Stimulated activated CD8-positive, alpha-beta memory T cell treated with anti-CD3 and anti-CD28 coated beads, Interleukin-12 subunit alpha, Interleukin-12 subunit beta, amount 100 ng/mL, for 4 hours (primary cell): ENCODE measurements at places on chromosomes 1 and 21.

DNA sequence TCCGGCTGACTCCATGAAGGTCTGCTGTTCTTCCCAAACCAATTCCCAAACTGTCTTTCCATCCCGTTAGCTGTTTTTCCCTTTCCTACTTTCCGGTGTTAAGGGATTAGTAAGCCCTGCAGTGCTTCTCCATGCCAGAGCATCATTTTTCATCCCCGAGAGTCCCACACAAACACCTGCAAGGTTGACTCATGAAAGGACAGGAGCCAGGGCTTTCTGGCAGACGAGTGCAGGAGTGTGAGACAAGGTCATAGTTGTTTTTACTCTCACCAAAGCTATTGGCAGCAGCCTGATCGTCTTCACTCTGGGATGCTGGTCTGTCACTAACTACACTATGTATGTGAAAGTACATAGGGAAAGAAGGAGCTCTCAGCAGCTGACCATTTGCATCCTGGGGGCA, 10.2 kb upstream of the BECN2 start:
- no peak for DNase-seq

- no peak for DNase-seq
These were observed 59.3 kb downstream of the MDM4 start for GRCh38 chr1:204575221-204576190.

GRCh38 chr1:164688791-164689190, 129.8 kb downstream of the PBX1 start:
- no peak for DNase-seq

DNA sequence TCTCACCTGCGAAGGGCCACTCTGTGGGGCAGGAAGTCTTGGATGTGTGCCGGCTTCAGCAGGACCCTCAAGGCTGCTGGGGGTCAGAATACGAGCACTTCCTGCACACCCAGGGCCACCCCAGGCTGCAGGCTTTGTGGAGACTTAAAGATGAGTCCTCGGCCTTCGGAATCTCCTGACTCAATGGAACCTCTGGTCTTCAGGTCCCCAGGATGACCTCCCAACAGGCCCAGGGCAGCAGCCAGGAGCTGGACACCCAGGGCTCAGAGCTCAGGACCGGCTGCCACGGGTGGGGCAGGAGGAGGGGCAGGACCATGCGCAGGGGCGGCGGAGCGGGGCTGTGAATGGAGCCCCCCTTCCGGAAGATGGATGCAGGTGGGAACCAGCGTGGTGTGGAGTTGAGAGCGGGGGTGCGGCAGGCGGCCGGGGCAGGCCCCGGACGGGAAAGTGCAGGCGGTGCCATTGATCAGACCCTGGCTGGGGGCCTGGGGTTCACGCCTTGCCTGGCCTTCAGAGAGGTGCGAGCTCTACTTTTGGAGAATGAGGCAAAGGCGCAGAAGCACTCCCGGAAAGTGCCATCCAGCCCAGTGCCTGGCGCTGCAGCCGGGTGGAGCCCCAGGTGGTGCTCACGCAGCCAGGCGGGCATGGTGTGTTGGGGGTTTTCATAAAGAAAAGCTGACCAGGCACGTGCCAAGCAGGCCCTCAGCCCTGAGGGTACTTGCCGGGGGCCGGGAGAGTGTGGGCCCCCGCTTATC, 10.4 kb downstream of the COL18A1 start:
- no peak for DNase-seq

DNA sequence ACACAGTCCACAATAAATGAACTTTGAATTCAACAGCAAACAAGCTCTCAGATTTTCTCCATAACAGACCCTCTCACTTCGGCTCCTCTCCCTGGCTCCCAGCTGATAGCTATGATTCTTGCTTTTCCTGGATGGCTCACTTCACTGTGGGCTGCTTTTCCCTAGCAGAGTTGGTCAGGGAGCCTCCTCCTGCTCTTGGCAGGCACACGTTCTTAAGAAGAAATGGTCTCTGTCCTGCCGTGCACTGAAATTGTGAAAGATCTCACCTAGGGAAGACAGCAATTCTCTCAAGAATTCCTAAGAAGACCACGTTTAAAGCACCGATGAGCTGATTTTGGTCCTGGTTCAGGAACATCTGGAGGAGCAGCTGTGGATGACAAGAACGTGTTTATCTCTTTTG, 148.5 kb upstream of the KCNK2 start:
- DNase-seq, result no peak

DNA sequence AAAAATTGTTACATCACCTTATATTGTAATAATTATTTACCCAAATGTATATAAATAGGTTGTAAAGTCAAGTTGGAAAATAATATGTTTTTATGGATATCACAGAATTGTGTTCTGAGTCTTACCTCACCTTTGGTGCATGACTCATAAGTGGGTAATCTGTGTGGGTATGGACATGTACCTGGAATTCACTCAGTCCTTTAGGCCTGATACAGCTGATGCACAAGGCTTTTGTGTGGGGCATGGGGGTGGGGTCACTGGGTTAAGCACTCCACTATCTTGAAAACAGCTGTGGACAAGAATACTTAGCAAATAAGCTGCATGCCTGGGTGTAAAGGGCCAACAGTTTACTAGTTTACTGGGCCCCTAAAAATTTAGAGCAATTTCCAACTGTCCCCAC, 34.4 kb downstream of the INKA2 start:
- no peak for DNase-seq

DNA sequence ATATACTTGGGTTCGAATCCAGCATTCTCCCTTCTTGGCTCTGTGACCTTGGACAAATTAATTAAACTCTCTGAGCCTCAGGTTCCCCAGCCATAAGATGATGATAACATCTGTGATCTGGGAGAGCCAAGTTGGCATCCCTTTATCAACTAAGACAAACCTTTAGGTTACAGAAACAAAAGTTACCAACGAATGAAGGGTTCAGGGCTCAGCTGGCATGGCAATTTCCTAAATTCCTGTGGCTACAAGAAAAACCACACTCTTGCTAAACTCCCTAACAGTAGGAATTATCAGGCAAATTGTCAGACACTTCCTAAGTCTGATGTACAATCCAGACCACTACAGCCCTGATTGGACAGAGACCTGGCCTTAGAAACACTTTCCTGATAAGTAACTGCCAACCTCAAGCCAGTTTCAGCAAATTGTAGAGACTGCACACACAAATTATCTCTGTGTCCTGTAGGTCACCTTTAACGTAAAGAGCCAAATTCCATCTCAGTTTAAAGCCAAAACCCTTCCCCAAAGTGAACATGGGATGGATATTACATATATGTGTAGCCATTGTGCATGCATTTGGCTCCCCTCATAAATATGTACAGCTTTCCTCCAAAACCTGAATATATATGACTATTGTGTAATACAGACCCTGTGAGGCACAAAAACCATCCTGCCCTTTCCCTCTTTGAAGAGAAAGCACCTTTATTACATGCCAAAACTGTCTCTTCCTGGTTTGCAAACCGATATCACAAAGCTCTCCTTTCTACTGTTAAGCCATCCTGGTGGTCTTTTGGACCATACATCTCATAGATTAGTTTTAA, 39.5 kb upstream of the EDARADD start:
- DNase-seq, result no peak

- no peak for DNase-seq
These were observed 120.7 kb downstream of the LEPR start for GRCh38 chr1:65541161-65541560.

DNA sequence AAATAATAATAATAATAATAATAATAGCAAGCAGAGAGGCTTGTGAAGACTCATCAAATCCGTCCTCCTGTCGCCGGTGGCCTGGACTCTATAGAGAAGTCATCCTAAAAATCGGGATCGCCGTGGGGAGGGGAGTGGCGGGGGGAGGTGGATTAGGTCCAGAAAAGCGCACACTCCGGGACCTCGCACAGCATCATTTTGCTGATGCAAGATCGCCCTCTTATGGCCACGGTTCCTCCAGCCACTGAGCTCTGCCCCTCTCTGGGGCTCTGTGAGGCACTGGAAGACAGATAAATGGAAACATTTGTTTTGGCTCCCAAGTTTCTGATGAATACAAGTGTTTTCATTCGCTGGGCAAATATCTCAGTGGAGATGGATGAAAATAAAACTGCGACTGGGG, 612.0 kb downstream of the MATN1 start:
- DNase-seq, result no peak

DNA sequence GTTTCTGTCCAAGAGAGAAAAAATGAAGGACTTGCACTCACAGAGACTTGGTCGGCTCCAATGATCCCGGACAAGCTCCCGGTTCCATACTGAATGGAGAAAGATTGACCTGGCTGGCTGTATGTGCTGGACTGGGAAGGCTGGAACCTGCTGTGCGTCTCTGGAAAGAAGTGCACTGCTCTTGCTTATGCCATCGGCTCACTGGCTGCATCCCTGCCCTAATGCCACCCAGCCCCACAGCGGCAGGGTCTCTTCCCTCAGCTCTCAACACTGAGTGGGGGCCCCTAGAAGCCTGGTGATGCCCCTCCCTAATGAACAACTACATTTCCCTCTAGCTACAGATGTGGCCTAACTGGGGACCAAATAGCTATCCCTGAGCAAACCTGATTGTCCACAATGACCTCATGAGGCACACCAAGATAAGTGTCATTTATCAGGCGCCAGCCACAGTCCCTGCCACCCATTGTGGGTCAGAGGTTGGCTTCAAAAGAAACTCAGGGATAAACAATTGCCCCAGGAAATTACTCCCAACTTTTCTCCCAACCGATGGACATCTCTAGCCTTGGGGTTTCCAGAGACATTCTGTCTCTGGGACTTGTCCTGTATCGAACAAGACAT, 2.6 kb downstream of the CTSE start:
- DNase-seq, result no peak

GRCh38 chr1:53278298-53278725, 40.0 kb upstream of the MAGOH start:
- peak; percentile 47 for DNase-seq

GRCh38 chr1:151579436-151580225, 32.2 kb upstream of the SNX27 start:
- DNase-seq, result no peak

DNA sequence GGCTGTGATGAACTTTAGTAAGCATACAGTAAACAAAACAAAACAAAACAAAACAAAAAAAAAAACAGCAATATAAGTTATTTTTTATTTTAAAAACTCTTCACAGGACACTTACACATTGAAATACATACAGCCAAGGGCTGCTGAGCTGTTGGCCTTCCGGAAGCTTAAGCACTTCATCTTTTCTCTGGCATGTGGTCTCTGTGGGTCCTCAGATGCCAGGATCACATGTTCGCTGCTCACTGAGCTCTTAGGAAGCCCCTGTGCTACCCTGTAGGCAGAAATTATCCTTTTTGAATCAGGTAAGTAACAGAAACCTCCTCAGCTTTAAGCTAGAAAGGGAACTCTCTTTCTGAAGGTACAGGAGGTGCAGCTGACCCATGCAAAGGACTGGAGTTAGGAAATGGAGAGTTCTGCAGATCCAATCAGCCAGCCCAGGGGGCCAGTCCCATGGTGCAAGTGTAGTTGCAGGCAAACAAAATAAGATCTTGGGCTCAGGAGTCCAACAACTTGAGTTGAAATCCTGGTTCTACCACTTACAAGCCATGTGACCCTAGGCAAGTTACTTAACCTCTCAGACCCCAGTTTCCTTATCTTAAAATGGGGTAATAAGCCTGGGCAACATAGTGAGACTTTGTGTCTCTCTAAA, 22.4 kb upstream of the MED18 start:
- no peak for DNase-seq

GRCh38 chr1:160658162-160658813, 11.4 kb upstream of the SLAMF1 start:
- DNase-seq, result no peak

DNA sequence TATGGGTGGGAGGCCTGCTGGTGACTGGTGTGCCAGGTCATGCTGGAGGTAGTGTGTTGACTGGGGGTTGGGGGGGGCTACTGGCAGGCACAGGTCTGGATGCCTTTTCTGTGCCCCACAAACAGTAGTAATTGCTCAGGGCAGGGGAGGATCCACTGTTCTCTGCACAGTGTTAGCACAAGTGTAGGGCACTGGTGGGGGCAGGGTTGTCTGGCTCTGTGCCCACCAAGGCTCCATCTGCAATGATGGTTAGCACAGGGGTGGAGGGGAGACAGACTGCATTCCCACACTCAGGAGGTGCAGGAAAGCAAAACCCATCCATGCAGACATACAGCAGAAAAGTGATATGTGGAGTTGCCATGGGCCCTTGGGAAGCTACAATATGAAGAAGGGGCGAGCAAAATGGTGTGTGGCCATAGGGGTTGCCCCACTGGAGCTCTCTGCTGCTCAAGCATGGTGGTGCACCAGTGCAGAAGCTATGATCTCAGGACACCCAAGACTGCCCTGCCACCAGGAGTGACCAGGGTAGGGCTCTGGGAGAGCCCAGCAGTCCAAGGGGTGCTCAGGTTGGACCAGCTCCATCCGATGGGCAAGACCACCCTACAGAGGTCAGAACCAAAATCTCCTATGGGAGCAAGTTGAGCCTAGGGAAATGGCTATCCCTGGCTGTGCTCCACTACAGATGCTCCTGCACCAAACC, 122.2 kb upstream of the KCTD3 start:
- DNase-seq, result no peak

DNA sequence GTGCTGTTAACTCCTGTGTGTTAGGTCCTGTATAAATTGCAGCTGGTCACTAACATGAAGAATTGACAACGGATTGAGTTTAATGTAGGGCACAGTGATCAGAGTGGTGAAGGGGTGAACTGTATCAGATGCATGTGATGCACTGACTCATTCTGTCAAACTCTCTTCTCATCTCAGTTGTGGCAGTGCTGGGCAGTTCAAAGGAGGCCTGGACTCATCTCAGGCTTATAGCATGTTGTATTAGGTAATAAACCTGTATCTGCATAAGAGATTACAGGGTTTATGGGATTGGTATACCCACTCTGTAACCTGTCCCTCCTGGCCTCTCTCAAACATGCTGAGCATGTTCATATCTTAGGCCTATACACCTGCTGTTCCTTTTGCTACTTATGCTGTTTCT, 12.4 kb upstream of the GBP3 start:
- no peak for DNase-seq

DNA sequence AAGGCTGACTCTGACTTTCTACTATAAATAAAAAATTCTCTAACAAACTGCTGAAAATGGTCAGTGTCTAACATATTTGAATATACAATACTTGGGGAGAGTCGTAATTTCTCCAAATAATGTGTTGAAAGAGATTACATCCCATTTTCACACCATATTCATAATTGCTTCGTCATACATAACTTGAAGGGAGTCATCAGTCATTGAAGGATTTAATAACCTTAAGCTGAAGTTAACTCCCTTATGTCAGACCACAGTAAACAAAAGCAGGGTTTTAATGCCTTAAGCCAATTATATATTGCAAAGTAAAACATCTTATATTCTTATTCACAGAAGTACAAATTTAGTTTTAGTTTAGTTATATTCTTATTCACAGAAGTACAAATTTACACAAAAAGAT, 129.9 kb downstream of the RERE start:
- DNase-seq, result no peak

- no peak for DNase-seq
These were observed 25.8 kb downstream of the TFAP2E start for GRCh38 chr1:35598895-35599294.

- DNase-seq, result no peak
These were observed 59.5 kb downstream of the KCNK1 start for GRCh38 chr1:233673261-233673946.

DNA sequence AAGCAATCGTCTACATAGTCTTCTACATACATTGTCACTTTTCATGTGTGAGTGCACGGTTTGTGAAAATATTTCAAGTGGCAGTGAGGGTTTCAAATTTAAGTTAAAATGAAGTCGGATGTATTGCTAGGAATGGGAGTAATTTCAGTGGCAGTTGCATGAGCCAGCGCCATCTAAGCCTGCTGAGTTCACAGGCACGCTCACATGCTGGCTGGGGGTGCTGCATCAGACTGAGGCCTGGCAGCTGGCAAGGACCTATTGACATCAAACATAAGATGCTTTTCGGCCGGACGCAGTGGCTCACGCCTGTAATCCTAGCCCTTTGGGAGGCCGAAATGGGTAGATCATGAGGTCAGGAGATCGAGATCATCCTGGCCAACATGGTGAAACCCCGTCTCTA, 80.7 kb downstream of the UBE4B start:
- DNase-seq, result no peak
